ENCODE measurements at places on chromosomes 2 and 18. TPM values are rescaled to one million over a fixed set of nuclear protein-coding genes. Genes with fewer than 3 reads are reported as not detected.

DNA sequence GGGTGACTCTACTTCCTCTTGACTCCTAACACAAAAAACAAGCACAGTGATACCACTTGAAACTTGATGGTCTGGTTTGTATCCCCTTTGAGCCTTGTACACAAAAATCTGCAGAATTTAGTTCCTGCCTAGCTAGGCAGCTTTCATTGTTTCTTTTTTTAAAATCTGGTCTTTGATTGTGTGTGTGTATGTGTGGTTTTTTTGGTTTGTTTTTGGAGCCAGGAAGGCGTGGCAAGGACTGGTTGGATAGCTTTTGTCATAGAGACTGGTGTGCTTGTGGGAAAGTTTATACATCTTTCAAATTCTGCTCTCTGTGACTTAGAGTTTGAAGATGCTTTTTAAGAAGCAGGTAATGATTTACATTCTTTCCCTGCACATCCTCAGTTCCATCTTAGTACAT, 127.4 kb downstream of the TANC1 start:
- no peak for DNase-seq

DNA sequence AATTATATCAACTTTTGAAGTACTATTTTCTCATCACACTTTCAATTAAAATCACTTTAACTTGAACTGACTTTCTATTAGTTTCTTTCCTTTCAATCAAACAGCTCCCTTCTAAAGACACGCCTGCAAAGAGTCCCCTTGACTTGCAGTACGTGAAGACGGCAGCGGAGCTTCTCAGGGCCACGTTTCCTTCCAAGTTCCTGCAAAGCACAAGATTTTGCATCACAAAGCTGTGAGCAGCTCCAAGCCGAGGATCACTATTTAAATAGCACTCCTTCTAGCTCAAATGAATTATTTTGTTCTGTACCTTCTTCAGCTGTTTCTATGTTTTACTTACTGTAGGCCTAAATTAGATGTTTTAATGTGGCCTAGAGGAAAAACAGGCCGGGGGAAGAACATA, 30.8 kb downstream of the SH3YL1 start:
- no peak for DNase-seq

GRCh38 chr2:222641336-222641735, 14.6 kb downstream of the FARSB start:
- DNase-seq, result peak; percentile 43

DNA sequence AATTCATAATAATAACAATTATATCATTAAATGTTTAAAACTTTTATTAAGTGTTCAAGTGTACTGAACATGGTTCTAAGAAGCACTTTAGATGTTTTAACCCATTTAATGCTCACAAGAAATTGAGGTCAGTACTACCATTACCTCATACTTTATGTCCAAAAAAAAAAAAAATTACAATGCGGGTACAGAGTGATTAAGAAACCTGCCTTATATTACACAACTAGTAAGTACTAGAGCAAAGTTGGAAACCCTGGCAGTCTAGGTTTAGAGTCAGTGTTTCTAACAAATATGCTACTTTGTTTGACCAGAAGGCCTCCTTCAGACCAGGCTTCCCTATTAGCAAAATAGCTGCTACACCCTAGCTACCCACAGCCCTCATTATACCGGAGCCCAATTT, 28.5 kb downstream of the PLEKHM3 start:
- DNase-seq, result no peak

GRCh38 chr2:149290662-149291061, 39.7 kb upstream of the LYPD6 start:
- no peak for DNase-seq

DNA sequence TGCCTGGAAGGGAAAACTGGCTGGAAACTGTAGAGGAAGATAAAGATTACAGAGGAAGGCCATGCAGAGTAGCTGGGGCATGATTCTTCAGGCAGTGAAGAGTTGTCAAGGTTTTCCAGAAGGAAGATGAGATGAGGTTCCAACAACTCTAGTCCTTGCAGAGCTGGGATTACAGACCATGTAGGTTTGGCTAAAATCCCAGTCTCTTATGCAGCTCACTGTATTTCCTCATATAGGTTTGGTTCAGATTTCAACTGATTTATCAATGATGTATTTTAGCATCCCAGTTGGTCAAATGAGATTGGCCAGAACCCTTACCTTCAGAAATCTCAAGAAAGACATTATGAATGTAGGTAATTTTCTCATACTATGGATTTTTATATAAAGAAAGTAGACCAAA, 16.4 kb downstream of the FAP start:
- peak; percentile 50 for DNase-seq

PAX3 gene
- total RNA-seq, result not detected

MATN3 gene
- total RNA-seq, result 1.1 TPM

IL37 gene
- not detected for total RNA-seq

- DNase-seq, result peak; percentile 42
Observed at GRCh38 chr2:212618636-212619035, 80.0 kb upstream of the ERBB4 start.

DNA sequence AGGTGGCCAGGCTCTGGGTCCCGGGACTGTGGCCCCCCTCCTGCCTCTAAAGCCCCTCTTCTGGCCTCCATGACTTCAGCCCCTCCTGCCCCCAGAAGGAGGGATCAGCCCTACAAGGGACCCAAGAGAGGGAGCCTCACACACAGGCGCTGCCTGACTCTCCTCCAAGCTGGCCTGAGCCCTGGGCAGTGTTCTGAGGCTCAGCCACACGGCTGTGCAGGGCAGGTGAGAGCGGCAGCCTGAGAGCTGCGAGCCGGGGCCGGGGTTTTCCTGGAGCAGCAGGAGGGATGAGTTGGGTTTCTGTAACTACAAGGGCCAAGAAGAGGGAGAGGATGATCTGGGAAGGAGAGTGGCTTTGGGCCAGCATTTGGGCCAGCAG, 70.1 kb downstream of the HPCAL1 start:
- no peak for DNase-seq

ALPI gene
- total RNA-seq, result not detected

- no peak for DNase-seq
Observed at GRCh38 chr2:102929721-102930120, 167.9 kb downstream of the TMEM182 start.

- DNase-seq, result no peak
Observed at GRCh38 chr2:33607251-33607721, 8.2 kb upstream of the FAM98A start.

TEX44 gene
- not detected for total RNA-seq

- peak; percentile 82 for DNase-seq
Observed at GRCh38 chr2:20291106-20291564, 59.5 kb downstream of the PUM2 start.

GRCh38 chr2:117701365-117701764, 113.1 kb upstream of the DDX18 start:
- no peak for DNase-seq

GRCh38 chr18:36411745-36412168, 114.2 kb downstream of the FHOD3 start:
- DNase-seq, result peak; percentile 19

GALNT3 gene
- 2.0 TPM for total RNA-seq

DNA sequence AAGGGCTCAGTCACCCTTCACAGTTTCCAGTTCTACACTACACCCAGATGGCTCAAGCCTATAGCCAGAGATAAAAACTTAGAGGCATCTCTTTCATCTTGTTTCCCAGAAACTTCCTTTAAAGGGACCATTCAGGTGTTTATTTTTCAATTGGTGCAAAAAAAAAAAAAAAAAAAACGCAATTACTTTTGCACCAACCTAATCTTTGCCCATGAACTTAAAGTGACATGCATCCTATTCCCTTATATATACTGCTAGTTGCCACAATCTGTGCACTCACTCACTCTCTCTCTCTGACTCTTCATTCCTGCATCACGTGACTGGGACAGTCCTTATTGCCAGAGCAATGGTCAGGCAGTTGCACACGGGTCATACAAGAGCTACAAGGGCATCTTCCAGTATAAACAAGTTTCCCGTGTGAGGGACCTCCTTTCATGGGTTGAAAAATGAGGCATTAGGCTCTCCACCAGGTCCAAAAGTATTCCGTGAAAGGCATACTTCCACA, 789.4 kb downstream of the EPHA4 start:
- no peak for DNase-seq

DNA sequence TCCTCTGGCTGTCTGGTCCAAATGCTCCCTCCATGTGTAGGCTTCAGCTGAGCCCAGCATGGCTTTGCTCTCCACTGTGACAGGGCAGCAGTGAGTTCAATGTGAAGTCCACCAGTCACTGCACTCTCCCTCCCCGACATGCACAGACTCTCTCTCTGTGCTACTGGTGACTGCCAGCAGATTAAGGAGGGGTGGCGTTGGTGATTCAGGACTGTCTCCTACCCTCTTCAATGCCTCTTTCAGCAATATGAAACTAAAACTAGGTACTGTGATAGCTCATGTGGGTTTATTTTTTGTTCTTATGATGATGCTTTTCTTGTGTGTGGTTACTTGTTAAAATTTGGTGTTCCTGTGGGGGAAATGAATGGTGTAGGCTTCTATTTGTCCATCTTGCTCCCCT, 201.0 kb upstream of the RBMS1 start:
- peak; percentile 4 for DNase-seq

MCM6 gene
- total RNA-seq, result 36.7 TPM

DNA sequence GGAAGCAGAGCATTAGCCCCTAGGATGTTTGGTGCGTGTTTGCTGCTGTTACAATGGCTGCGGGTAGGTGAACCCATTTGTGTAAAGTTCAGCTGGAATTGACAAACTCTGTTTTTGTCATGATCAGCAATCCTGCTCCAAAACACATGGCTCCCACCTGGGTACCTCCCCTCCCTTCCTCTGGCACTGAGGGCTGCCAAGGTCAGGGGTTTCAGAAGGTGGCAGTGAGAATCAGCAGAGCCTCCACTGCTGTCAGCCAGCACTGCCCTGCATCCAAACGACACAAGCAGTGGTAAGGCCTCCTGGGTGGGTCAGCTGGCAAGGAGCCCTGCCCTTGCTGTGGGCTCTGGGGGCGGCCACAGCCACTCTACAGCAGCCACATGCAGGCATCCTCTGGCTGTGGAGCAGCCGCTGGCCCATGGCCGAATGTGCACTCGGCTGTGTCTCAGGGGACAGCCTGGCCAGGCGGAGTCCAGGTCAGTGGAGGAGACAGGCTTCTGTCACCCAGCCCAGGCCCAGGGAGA, 32.8 kb upstream of the LDLRAD4 start:
- DNase-seq, result no peak

ST6GAL2 gene
- total RNA-seq, result not detected

LRATD1 gene
- 0.28 TPM for total RNA-seq

- DNase-seq, result no peak
Observed at GRCh38 chr2:86466306-86466705, 25.1 kb downstream of the KDM3A start.

NEU2 gene
- total RNA-seq, result not detected

SLC11A1 gene
- under 0.01 TPM for total RNA-seq

GRCh38 chr2:54577035-54577434, 120.9 kb downstream of the SPTBN1 start:
- no peak for DNase-seq

DNA sequence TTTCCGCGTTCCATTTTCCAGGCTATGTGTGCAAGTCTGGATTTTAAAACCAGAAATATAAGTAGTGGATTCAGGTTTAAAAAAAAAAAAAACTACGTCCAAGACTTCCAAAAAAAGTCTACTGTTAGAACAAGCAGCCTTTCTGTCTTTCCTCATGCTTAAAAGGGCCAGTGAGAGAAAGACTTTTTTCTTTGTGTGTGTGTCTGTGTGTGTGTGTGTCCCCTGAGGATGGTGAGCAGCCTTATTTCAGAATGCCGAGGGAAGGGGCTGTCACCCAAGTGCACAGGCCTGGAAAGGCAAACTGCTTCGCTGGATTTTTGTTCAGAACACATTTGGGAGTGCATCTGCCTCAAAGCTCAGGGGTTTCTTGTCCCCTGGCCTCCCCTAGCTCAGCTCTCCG, 98.8 kb downstream of the ZBTB7C start:
- DNase-seq, result no peak

Measured in IMR-90 (cell line).